ENCODE measurements at places on chromosomes 2 and 18. TPM values are rescaled to one million over a fixed set of nuclear protein-coding genes. Genes with fewer than 3 reads are reported as not detected.

The SLC16A14 gene
- 3.7 TPM for total RNA-seq

The RGPD6 gene
- total RNA-seq = 11.4 TPM

The CAPN14 gene
- total RNA-seq = 0.05 TPM

The CDKL4 gene
- total RNA-seq = 1.1 TPM

DNA sequence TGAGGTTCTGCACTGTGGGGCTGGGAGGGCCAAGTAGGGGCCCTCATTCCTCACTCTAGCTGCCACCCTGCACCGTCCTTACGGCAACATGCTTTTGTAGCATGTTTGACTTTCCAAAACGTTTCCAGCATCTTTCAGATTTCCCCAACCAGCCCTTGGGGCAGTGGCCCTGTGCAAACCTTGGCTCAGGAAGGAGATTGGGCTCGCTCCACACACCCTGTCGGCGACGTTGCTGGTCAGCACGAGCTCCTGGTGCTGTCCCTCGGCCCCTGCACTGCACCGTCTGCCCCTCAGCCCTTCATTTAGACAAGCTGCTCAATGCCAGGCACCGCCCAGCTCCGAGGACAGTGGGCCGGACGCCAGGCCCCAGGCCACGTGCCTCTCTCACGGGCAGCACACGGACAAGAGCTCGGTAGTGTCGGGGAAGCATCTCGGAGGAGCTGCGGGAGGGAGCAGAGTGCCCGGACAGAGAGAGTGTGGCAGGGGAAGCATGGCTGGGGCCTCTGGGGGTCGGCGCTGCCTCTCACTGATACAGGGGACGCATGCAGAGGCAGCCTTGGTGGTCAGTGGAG, 6.9 kb downstream of the GPR17 start:
- H3K27ac ChIP-seq = no peak overlapping the region
- DNase-seq = no peak

GRCh38 chr2:119442226-119442619, 10.6 kb downstream of the TMEM37 start:
- no peaks in the 10 kb centered on the region for H3K27me3 ChIP-seq
- DNase-seq = no peak
- H3K27ac ChIP-seq = no peak overlapping the region

- no peak for DNase-seq
- H3K27ac ChIP-seq = no peak overlapping the region
- H3K27me3 ChIP-seq = no peaks in the 10 kb centered on the region
Observed at GRCh38 chr2:239383759-239384156, 17.1 kb downstream of the HDAC4 start.
